ENCODE measurements at places on chromosomes 6 and 20.

GRCh38 chr6:41269166-41269565 is 17.3 kb downstream of the TREM1 start:
- DNase-seq: no peak

DNA sequence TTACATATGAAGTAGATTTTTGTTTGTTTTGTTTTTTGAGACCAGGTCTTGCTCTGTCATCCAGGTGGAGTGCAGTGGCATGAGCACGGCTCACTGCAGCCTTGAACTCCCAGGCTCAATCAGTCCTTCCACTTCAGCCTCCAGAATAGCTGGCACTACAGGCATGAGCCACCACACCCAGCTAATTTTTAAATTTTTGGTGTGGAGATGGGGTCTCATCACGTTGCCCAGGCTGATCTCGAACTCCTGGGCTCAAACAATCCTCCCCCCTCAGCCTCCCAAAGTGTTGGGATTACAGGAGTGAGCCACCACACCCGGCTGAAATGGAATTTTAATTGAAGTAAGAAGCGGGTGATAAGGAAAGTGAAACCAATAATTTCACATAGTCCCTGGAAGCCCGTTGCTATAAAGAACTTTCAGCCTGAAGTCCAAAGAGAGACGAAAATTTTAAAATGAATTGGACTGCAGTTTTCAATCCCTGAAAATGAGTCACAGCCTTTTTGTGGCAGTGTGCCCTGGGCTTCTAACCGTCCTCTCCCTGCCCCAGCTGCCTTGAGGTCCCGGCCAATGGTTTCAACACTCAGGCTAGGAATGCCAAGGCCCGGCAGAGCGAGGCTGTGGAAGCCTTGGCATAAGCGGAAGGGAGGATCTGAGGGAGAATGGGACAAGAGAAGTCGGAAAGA is 757 bp downstream of the RAET1E start:
- DNase-seq: no peak

DNA sequence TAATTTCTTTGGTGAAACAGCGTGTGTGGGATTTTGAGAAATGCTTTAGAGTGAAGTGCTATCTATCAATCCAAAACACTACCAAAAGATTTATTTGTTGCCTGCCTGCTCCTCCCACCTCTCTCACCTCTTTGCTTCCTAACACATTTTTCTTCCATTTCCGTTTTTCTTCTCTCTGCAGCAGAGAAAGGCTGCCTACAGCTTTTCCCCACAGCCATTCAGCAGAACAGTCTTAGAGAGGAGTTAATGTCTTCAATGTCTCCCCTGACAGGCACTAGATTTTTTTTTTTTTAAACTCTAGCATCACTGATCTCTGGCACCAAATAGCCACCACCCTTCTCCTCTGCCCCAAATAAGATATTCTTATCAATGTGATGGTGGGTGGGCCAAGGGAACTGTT is 327.8 kb upstream of the MAN1A1 start:
- DNase-seq: no peak

GRCh38 chr6:118755941-118756646 is 104.7 kb upstream of the CEP85L start:
- no peak for DNase-seq

DNA sequence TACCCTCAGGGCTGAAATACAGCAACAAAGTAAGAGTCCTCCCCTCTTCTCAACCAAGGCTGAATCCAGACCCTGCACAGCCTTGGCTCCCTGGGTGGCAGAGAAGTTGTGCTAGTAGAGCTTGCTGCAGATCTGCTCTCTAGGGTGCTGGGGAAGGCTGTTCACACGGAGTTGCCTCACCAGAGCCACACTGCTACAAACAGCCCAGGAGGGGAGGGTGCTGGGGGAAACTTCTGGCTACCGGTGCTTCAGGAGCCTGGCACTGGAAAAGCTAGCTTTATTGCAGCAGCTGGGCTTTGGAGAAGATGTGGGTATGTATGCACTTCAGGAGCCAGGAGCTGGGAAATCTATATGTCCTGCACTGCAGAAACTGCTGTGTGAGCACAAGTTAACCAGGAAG is 37.6 kb upstream of the SUPT3H start:
- DNase-seq: no peak

GRCh38 chr6:108562503-108562993 is 1.8 kb downstream of the FOXO3 start:
- no peak for DNase-seq

DNA sequence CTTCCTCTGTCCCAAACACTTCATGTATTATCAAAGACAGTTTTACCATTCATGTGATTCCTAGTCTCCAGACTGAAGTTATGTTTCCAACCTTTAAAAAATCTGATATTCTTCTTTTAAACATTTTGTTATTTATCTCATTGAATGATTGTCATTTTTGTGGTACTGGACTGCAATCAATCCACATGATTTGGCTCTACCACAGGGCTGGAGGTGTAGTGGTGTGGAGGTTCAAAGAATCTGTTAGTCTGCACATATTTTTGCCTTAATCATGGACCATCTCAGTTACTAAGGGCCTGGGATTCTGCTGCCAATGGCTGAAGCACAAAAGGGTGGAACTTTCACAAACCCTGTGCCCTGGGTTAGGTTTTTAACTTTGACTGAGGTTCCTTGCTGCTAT is 164.1 kb upstream of the JAG1 start:
- no peak for DNase-seq

DNA sequence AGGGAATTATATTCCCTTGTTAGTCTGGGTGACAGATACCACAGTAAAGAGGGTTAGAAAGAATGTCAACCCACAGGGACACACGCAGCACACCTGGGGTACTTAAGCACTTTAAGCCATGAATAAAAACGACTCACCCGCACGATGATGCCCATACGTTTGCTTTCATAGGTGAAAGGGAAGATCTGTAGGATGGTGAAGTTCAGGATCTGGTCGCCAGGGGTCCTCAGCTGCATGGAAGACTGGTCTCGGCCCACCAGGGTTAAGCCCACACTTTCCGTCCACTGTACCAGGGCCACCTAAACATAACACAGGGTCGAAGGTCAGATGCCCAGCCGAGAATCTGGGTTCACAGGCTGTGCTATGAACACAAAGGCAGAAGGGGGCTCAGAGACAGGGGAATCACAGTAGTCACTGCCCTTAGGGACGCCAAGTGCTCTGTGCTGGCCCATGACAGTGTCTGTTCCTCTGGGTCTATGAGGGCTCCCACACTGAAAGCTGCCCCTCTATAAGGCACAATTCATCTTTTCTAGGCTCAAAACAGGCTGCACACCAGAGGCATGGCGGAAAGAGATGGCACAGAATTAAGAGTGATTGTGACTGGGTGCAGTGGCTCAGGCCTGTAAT is 96.8 kb upstream of the NFATC2 start:
- peak; percentile 49 for DNase-seq

GRCh38 chr20:58056021-58056591 is 172.3 kb downstream of the ANKRD60 start:
- DNase-seq: no peak

GRCh38 chr6:89180112-89180511 is 34.3 kb downstream of the PM20D2 start:
- DNase-seq: no peak

GRCh38 chr6:77440206-77440976 is 22.9 kb downstream of the HTR1B start:
- DNase-seq: no peak

DNA sequence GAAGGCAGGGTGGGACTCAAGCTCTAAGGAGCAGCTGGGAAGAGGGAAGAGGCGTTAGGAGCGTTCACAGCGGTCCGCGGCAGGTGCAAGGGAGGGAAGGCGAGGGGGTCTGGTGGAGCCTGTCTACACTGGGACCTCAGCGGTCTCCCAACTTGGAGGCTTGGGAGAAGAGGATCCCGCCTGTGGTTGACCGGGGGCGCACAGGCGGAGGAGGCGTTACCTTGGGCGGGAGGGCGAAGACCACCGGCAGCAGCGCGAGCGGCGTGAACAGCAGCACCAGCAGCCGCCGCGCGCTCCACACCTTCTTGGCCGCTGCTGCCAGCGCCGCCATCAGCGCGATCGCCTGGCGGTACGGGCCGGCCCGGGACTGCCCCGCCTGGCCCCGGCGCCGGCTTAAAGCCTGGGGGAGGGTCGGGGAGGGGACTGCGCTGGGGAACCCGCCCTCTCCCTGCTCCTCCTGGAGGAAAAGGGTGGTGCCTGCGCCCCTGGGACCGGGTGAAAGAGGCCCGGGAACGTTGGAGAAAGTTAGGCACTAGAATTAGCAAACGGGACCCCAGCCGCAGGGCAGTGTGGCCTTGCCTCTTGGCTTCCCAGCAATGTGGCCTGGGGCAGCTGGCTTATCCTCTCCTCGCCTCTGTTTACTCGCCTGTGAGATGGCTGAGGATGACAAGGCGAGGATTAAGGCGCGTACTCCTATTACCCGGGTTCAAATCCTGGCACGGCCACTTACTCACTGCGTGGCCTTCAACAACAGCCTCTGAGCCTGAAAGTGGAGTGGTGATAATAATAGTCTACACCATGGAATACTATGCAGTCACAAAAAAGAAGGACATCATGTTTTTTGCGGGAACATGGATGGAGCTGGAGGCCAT is at the start of gene SLC13A3:
SLC13A3 (minus strand) TSS at position 369 of the 872 bp plus-strand sequence; CDS start at position 331, 38 bp downstream.
- DNase-seq: no peak

- DNase-seq: no peak
Observed at GRCh38 chr20:50308513-50309279, 118.1 kb downstream of the CEBPB start.

- DNase-seq: no peak
Observed at GRCh38 chr20:34397096-34397495, 34.0 kb downstream of the ITCH start.

DNA sequence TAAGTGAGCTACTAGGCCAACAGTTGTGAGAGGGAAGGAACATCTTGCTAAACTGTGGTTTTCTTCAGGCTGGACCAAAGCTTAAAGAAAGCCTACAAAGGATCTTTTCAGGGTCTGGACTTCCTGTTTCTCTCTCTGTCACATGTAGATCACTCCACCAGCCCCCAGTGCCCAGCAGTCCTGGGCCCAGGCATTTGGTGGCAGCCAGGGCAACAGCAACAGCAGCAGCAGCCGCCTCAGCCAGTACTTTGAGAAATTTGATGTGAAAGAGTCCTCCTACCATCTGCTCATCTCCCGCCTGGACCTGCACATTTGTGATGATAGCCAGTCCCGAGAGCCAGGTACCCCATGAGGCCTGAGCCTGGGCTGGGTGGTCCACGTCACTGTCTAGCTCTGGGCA is 44.1 kb downstream of the BLTP3A start:
- DNase-seq: no peak

DNA sequence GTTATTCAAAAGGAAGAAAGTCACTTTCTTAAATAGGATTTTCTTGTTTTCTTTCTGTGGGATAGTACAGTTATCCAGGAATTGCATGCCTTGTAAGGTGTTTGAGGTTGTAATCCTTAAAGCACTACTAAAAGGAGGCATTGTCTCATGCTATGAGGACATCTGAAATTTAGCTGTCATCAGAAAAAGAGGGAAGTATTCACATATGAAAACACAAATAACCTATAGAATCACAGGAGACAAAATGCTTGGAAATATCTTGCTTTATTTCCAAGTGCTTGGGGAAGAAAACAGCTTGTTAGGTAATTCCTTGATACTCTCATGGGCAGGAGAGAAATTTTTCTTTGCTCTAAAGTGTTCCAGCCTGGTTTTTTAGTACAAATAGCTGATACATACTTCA is 40.1 kb downstream of the HECA start:
- no peak for DNase-seq

- DNase-seq: no peak
Observed at GRCh38 chr6:39167321-39167720, 52.3 kb upstream of the SAYSD1 start.

- no peak for DNase-seq
Observed at GRCh38 chr6:156731396-156731795, 45.8 kb upstream of the ARID1B start.

GRCh38 chr20:15406072-15406471 is 1068.7 kb upstream of the FLRT3 start:
- DNase-seq: no peak

- no peak for DNase-seq
Observed at GRCh38 chr20:10077081-10077471, 42.3 kb downstream of the ANKEF1 start.

DNA sequence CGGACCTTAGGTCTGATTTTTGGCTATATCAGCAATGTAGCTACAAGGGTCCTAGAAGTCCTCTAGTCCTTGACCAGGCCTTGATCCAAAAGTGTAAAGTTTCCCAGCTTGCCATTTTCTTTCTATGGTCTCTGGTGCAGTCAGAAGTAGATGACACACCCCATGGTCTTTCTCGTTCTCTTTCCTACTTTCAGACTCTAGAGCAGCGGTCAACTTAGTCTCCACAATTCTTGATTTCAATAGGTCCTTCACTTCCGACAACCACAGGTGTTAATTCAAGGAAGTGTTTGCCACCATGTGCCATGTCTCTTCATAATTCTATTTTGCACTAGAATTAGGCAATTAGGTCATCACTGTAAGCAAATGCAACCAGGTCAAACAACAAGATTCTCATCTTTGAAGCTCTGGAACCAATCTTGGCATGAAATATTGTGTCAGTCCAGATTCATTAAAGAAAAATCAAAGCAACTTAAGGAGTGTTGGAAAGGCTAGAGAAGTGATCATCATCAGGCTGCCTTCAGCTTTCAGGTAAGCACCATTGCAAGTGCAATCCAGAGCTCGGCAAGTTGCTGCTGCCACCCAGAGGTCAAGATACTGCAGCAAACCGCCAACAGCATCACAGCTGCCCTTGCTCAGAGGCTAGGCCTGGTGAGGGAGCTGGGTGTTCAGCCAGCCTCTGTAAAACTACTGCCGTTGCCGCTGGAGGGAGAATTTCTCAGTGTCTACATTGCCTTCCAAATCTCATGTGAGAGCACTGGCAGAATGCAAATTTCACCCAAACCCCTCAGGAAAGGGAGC is 5.6 kb upstream of the SYNE1 start:
- DNase-seq: no peak

DNA sequence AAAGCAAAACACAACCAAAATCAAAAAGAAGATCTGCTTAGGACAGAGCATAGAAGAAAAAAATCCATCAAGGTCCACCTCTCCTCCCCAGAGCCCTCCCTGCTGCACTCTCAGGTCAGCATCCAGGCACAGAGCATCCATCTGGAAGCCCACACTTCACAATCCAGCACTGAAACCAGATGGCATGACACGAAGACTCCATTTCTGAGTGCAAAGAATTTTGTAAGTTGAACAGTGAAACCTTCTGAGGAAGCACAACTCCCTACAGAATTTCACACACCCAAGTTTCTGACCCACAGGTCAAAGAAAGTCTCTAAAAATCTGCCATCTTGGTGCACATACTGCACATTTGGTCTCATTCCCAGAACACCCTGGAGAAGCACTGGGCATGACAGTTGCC is 128.8 kb upstream of the STXBP5 start:
- DNase-seq: no peak

DNA sequence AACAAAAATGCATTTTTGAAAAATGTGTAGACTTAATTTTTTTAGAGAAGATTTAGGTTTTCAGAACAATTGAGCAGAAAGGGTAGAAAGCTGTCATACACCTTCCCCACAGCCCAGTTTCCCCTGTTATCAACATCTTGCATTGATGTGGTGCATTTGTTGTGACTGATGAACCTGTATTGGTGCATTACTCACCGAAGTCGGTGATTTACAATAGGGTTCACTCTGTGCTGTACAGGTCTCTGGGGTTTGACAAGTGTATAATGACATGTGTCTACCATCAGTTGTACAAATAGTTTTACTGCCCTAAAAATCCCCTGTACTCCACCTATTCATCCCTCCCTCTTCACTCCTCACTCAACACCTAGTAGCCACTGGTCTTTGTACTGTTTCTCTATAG is 23.8 kb upstream of the ADIG start:
- no peak for DNase-seq

- DNase-seq: no peak
Observed at GRCh38 chr20:51335329-51335841, 207.1 kb downstream of the NFATC2 start.

Data from activated T-helper 1 cell treated with anti-CD3 and anti-CD28 coated beads, Interleukin-2, amount 50 U/mL, for 16 hours (primary cell).